ENCODE measurements at places on chromosomes 6 and 20.
A peak's percentile ranks its signal among the peaks of the same experiment; 100 is the strongest.

DNA sequence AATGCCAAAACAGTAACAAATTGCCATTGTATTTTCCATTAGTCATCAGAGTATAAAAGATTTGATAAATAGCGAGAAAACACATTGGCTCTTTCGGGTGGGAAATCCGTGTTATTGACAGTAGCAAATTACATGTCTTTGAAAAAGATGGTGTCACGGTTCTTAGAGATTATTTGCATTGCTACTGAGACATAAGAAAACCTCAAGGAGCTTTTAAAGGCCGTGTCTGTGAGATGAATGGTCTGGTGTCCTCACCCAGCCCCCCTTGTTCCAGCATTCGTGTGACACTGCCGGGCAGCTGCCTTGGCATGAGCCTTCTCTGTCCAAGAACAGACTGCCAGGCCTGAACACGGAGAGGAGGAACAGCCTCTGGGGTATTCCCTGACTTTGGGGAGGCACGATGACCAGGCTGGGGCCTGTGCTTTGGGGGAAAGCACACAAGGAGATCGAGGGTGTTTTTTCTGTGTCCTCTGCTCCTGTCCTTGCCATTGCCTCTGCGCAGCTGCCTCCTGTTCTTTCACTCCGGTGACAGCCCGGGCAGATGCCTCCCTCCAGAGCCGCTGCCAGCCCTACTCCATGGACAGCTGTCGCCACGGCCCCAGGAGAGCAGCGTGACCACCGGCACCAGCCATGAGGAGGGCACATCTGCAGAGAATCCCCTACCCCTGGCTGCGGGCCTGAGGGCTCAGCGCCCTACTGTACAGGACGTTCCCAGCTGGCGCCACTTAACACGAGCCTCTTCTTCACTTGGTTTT, 167.7 kb upstream of the CDYL start:
- DNase-seq: no peak

DNA sequence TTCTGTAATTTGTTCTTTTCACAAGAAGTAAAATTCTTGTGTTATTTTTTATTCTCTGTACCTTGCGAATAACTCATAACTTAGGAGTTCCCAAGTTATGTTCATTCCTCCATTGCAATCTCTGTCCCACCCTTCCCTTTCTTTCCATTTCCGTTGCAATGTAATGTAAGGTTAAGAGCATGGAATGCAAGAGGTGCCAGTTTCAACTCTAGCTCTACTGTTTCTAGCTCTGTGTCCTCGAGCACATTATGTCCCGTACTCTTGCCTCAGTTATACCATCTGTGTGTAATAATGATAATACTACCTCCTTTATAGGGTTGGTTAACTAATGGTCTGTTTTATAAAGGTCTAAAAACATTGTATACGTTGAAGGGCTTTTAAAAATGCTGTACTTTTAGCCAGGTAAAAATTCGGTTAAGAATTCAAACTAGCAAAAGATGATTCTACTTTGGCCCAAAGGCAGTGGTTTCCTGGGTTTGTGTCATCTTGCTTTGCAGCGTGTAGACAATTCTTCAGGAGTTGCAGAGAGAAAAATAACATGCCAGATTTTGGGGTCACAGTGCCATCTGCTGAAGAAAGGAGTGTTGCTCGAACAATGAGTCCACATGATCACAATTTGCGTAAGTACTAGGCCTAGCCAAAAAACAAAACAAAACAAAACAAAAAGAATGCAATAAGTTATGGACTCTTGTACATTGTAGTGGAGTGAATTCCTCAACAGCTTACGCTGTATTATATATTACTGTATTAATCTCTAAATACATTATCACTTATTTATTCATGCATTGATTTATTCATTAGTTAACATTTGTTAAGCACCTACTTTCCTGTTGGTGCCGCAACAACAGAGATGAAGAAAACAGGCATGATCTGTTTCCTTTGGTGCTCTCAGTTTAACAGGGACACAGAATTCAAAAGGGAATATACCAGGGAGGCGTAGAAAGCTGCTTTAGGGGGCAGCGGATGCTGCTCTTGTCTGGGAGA, 10.0 kb upstream of the PFDN4 start:
- DNase-seq: peak; percentile 82

DNA sequence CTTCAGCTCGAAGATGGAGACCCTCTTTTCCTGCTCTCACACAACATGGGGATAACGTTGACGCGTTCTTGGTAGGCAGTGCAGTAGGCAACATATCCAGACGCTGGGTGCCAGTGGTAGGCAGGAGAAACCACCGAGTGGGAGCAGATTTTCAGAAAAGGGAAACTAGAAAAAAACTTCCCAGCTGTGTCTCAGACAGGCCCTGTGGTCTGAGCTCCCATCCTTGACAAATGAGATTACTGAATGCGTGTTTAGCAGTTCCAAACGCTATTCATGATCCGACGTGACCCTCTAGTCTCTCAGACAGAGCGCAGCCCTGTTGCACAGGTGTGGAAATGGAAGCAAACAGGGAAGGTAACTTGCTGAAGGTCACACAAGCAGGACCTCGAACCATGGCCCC, 83.9 kb upstream of the DUSP22 start:
- DNase-seq: no peak

GRCh38 chr6:106844930-106845329, 129.6 kb downstream of the CD24 start:
- no peak for DNase-seq

DNA sequence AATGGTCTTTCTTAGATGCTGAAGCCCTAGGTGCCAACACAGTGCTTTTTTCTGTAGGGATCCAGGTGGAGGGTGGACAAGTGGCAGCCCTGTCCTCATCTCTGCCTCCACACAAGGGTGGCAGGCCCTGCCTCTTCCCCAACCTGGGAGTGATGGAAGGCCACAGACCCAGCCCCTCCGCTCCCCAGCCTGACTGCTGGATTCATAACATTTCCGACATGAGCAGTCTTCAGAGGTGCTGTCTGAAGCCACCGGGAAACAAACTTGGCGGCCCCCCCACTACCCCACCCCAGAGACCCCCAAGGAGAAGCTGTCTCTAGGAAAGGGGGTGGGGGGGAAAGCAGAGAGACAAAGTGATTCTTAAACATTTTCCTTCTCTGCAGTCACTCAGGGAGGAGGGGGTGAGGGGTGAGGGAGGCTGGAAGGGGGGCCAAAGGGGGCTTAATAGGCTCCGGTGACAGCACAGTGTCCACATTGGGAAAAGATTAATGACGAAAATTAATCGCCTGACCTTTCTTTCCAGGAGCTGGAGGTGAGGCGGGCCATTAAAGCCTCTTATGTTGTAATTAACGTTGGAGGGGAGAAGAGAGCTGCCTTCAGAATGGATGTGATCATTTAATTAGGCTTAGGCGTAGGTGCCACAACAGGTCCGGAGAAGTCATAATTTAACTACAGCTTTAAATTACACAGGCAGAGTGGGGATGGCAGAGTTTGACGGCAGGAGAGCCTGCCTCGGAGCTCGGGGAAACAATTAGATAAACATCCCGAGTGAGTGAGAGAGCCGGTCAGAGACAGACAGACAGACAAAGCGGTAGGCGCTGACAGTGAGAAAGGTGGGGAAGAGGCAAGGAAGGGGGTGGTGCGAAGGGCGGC, 76.8 kb upstream of the FOXP4 start:
- DNase-seq: no peak

DNA sequence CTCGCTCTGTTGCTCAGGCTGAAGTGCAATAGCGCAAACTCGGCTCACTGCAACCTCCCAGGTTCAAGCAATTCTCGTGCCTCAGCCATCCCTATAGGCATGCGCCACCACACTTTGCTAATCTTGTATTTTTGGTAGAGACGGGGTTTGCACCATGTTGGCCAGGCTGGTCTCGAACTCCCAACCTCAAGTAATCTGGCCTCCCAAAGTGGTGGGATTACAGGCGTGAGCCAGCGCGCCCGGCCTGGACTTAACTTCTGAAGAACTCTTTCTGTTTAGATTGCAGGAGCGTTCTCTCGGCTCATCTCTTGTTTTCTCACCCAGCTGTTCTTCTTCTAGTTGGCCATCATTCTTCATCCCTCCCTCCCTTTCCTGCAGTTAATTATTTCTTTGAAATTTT, 30.3 kb downstream of the GTF2H5 start:
- DNase-seq: no peak

- no peak for DNase-seq
Observed at GRCh38 chr6:112842330-112842685, 495.2 kb downstream of the RFPL4B start.

DNA sequence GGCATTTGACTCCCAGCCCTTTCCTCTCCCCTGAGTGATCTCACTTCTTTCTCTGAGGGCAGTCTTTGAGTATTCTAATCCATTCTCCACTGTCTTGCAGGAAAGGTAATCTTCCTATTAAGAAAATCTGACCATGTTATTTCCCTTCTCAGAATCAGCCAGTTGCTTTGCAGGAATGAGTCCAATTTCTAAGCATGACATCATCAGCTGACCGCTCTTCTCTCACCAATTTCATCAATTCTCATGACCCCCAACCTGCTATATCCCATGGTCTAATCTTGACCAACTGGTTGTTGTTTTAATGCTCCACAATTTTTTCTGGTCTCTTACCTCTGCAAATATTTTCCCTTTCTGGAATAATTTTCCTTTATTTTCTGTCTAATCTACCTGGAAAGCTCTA, 73.4 kb downstream of the FAM229B start:
- no peak for DNase-seq

DNA sequence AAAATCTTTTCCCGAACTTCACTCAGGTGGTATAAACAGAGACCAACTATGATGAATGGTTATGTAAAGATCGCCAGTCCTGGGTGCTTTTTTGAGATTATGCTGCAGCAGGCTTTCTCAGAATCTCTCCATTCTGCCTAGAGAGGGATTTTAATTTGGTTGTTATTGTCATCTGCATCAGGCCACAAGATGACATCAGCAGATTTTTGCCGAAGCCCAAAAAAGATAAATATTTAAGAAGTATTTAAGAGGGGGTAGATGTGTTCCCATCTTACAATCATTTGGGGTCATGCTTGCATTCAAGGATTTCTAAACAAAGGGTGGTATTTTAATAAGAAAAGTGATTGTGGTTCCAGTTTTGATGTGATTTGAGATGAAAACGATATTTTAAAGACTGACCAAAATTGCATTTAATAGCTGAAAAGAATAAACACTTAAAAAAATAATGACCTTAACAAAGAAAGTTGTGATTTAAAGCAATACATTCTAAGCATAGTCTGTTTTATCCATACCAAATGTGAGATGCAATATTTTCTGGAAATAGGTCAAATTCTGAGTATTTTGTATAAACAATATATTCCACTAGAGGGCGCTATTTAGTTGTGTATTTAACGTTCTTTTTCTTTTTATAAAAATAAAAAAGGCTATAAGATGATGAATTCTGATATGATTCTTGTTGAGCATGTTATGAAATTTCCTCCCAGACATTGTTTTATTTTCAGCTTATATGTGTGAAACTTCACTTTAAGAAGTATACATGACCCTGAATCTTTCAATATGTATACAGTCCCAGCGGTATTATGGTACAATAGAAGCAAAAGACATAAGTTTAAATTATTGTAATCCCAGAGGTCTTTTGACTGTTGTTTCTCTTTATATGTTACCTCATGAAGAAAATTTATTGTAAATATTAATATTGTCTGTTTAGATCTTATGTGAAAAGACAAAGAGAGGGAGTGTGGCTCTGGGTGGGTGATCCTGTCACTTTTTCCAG, 51.0 kb upstream of the ZFP64 start:
- peak; percentile 16 for DNase-seq

- peak; percentile 4 for DNase-seq
Observed at GRCh38 chr6:10809098-10809497, 29.2 kb downstream of the MAK start.

DNA sequence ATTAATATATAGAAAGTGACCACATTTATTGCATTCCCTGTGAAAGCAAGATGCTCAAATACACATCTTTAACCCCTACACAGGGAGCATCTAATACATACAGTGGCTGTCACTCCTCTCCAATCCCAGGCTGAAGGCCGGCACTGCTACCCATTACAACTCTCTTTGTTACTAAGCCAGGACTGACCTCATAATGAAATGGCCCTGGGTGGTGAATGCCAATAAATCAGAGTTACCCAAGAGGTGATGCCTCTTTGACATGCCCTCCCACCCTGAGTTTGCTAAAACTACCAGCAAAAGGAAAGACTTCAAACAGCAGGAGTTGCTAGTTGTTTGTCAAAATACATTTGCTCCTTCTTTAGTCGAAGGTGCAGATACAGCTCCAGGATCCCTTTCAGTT, 214.2 kb downstream of the FOXA2 start:
- DNase-seq: no peak

- DNase-seq: no peak
Observed at GRCh38 chr20:61487997-61488371, 235.9 kb downstream of the CDH4 start.

GRCh38 chr20:8808202-8808535, 260.7 kb upstream of the PLCB4 start:
- no peak for DNase-seq

- no peak for DNase-seq
Observed at GRCh38 chr6:79813143-79813850, 134.1 kb downstream of the ELOVL4 start.

GRCh38 chr6:99603421-99604165, 3.0 kb upstream of the PRDM13 start:
- no peak for DNase-seq

DNA sequence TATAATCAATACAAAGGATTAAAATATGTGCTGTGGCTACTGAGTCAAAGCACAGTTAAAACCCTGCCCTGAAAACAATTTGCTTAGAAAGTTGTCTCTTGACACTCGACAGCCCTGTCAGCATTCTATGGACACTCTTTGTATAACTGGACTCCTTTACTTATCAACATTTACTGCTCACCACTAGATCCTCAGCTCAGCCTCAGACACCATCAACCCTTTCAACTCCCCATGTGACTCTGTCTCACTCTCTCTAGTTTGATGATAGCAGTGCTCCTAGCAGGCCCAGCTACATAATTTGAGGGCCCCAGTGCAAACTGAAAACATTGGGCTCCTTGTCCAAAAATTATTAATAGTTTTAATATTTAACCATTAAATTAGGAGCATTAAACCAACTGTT, 181.8 kb downstream of the TENT5A start:
- no peak for DNase-seq

- no peak for DNase-seq
Observed at GRCh38 chr6:26165261-26165790, 78.1 kb downstream of the HFE start.

- DNase-seq: no peak
Observed at GRCh38 chr6:33418690-33419291, 884 bp upstream of the CUTA start.

DNA sequence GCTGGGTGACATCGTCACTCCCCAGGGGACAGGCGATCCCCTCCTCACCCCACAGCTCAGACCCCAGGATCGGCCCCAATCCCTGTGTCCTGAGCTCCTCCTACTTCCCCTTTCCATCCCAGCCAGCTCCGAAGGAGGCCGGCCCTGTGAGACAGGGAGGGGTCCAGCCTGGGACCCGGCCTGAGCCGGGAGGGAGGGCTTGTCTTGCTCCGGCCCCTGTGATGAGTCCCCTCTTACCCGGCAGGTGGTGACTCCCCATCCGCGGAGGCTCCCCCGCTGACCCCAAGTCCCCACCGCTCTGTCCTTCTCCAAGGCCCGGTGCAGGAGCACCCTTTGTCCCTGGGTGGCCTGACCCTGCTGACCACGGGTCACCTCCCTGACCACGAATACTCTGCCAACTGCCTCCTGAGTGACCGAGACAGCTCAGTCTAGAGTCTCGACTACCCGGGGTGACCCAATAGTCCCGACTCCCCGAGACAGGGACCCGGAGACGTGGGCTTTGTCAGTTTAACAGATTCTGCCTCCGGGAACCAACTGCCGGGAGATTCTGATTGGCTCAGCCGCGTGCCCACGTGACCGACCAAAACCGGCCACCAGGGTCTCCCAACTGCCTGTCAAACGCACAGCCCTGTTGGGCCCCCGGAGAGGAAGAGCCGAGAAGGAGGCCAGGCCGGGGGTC, 187.4 kb upstream of the PROKR2 start:
- DNase-seq: no peak

GRCh38 chr6:105301072-105301503, 101.8 kb downstream of the PREP start:
- no peak for DNase-seq
